Activated naive CD4-positive, alpha-beta T cell treated with anti-CD3 and anti-CD28 coated beads for 36 hours (primary cell): ENCODE measurements at places on chromosomes 2 and 18. TPM values are rescaled to one million over a fixed set of nuclear protein-coding genes. Genes with fewer than 3 reads are reported as not detected.

The ALS2 gene
- total RNA-seq: 9.4 TPM

The ATP8B1 gene
- not detected for total RNA-seq

The ACVR1C gene
- 3.5 TPM for total RNA-seq

The SIX2 gene
- total RNA-seq: not detected

The KANSL3 gene
- total RNA-seq: 33.0 TPM

The FKBP1B gene
- total RNA-seq: 0.35 TPM

The CASP10 gene
- 22.0 TPM for total RNA-seq

The DTNA gene
- total RNA-seq: 0.43 TPM

- DNase-seq: no peak
These were observed 44.6 kb upstream of the B3GNT2 start for GRCh38 chr2:62151306-62151638.

DNA sequence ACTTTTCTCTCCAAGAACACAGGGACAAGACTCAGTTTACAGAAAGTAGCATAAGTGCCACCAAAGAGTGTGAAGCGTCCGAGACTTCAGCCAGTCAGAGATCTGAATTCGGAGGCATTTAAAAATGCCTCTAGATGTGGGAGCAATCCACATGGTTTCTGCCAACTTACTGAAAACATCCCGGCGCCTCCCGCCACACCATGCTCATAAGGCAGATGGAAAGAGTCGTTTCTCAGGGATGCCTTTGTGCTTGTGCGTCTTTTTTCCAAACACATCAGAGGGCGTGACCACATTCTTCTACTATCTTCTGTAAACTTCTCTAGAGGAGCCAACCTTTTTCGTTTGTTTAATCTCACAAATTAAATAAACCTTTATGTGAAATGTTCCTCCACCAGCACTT, 88.7 kb downstream of the NRP2 start:
- no peak for DNase-seq

GRCh38 chr2:20223407-20224163, 1.3 kb downstream of the SDC1 start:
- peak; percentile 11 for DNase-seq

DNA sequence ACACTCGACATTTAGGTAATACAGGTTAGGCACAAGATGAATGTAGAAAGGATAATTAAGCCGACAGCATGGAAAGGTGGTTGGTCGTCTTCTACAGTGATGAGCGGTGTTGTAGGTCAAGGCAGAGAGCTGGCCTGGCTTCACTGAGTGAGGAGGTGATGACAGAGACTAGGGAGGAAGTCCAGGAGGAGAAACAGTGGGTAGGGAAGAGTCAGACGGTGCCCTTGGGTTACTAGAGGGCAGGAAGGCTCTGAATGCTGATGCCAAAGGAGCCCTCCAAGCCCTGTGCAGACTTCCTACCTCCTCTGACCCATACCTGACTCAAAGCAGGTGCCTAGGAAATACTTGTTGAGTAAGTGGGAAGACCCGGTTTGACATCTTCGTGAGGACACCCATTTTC, 100.8 kb downstream of the ITGB1BP1 start:
- no peak for DNase-seq

- no peak for DNase-seq
These were observed 958.5 kb downstream of the CNTNAP5 start for GRCh38 chr2:124983595-124983994.

- peak; percentile 21 for DNase-seq
These were observed 28.4 kb downstream of the OTX1 start for GRCh38 chr2:63078852-63079606.

DNA sequence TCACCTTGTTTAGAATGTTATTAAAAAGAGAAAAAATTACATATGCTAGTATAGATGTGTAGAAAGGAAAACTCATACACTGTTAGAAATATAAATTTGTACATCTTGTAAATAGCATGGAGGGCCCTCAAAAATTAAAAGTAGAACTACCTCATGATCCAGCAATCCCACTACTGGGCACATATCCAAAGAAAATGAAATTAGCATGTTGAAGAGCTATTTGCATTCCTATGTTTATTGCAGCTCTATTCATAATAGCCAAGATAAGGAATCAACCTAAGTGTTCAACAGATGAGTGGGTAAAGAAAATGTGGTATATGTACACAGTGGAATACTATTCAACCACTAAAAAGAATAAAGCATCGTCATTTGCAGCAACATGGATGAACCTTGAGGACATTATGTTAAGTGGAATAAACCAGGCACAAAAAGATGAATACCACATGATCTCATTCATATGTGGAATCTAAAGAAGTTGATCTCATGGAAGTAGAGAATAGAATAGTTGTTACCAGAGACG, 251.5 kb upstream of the THUMPD2 start:
- DNase-seq: no peak

- DNase-seq: no peak
These were observed 338.3 kb downstream of the GULP1 start for GRCh38 chr2:188629753-188630527.

GRCh38 chr2:42932271-42933151, 140.1 kb upstream of the HAAO start:
- no peak for DNase-seq

DNA sequence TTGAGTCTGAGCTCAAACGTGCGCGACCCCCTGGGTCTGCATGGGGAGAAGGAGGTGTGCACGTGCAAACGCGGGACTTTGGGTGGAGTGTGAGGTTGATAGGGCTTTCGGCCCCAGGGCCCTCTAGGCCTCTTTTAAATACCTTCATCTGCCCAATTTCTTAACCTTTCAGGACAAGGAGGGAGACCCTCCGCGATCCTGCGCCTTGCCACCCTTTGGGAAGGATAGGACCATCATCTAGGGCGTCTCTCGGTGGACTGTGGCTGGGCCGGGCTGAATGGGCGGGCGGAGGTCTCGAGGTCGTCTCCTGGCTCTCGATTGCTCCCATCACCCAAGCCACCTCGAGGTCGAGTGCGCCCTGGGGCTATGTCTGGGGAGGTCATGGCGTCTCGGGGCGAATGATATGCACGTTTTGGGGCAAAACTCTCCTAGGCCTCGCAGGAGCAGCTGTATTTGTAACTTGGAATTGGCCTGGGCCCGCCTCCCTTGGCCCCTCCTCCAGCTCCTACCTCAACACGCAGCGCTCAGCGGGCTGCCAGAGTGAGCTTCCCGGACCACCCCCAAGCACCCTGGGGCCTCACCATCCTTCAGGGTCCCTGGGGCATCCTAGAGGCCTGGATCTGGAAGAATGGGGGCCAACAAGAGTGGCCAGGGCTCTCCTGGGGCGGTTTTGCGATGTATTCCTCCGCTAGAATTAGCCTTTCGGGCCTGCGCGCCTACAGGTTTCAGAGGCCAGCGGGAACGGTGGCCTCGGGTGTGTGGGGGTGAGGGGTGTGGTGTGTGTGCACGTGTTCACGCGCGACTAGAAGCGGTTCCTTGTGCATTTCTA, 8.7 kb upstream of the SIX3 start:
- no peak for DNase-seq

GRCh38 chr18:34493566-34494358, 216.3 kb upstream of the DTNA start:
- DNase-seq: no peak

DNA sequence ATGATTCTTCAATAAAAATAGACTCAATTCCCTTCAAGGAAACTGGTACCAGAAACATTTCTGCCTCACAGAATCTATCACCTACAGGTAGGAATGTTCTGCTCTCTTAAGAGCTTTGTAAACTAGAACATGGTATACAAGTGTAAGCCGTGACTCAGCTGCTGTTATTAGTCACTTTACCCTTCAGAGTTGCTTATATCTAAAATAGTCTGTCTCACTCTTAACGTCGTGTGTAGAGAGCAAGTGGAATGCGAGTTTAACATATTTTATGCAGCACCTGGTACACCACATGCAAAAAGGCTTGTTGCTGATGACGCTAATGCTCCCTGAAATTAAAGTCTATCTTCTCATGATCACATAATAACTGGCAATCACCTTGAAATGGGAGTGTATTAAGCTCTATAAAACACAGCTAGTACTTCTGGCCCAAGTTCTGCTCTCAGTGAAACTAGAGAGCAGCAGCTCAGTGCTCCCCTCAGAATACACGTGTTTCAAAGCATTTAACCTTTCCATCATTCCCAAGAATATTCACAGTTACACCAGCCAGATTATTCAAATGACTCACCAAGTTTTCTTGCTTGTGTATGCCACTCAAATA, 420.0 kb downstream of the ZEB2 start:
- no peak for DNase-seq

DNA sequence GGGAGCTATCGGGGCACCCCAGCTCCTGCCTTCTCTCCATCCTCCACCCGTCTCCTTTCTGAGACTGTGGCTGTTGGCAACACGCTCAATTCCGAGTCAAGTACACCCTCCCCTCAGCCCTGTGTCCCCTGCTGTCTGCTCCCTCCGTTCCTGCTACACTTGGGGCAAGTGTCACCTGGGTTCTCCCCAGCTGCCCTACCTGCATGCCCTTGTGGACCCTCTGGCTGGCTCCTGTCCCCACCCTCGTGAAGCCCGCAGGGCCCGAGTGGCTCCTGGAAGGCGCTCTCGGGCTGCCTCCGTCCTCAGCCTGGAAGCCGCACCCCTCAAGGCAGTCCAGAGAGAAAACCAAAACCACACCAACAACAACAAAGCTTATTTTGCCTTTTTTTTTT, 33.9 kb downstream of the PDIA6 start:
- DNase-seq: no peak

DNA sequence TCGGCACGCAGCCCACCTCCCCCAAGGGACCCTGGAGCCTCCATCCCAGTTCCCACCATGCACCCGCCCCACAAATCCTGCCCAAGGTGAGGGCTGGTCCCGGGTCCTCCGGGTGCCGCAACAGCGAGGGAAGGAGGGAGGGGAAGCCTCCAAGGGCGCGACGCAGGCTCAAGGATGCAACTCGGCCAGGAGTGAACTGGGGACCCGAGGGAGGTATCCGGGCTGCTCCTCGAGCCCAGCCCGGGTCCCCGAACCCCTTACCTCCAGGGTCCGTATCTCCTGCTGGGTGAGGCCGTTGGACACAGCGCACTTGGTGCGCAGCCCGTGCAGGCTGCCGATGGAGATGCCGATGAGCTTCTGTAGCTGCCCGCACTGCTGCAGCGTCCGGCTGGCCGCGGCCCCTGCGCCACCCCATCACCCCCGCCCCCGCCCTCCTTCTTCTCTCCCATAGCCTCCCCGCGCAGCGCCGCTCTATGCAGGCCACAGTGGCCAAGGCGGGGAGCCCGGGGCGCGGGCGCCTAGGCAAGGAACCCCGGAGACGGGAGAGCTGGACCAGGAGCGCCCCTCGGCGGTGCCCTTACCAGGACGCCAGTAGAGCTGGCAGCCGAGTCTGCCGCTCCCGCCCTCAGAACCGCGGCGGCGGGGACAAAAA, 124.1 kb downstream of the ANKRD30BL start:
- DNase-seq: peak; percentile 19

- no peak for DNase-seq
These were observed 406.2 kb downstream of the NUP35 start for GRCh38 chr2:183530333-183530901.

GRCh38 chr2:17311771-17312511, 206.3 kb downstream of the RAD51AP2 start:
- DNase-seq: no peak

GRCh38 chr2:3199627-3200345, 177.8 kb downstream of the EIPR1 start:
- no peak for DNase-seq

DNA sequence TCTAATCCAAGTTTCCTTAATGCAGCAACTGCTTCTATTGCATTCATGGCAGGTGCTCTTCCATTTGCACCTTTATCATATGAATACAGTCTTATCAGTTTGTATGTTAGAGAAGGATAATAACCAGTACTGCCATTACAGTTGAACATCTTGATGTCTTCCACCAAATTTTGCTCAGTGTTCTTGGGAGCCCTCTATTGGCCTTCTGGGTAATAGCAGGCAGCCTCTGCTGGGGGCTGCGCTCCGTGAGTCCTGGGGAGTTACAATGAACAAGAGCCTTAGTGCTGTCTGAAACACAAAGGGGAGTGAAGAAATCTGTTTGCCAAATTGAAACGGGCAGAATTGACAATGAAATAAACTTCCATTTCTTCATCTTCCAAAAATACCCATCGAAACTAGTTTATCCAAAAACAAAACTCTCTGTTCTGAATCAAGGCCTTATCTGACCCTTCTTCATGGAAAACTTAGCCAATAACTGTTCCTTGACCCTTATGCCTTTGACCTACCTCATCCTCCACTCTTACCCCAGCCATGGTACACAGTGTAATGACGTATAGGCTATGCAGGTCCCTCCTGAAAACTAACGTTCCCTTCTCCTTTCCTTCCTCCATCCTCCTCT, 79.9 kb downstream of the ALK start:
- peak; percentile 40 for DNase-seq

- DNase-seq: no peak
These were observed 287.6 kb upstream of the LRRTM1 start for GRCh38 chr2:80592106-80592505.

DNA sequence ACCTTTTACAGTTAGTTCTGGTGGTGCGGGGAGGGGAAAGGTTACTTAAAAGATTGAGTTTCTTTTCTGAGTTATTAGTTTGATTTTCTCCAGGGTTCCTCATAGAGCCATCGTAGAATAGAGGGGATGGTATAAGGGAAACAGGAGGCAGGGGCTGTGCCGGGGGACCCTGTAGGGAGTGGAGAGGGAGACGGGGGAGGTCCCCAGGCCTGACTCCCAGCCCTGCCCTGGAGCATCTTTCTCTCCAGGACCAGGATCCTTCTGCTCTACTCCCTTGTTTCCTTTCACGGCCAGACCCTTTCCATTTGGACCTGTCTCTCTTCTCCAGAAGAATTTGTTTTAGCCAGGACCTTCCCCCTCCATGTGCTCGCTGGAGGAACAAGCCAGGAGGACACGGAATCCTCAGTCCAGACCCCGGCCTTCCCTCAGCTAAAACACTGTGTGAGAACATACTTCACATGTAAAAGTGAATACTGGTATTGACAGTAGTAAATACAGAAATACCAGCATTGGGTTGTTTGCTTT, 35.4 kb downstream of the DGKD start:
- DNase-seq: no peak

DNA sequence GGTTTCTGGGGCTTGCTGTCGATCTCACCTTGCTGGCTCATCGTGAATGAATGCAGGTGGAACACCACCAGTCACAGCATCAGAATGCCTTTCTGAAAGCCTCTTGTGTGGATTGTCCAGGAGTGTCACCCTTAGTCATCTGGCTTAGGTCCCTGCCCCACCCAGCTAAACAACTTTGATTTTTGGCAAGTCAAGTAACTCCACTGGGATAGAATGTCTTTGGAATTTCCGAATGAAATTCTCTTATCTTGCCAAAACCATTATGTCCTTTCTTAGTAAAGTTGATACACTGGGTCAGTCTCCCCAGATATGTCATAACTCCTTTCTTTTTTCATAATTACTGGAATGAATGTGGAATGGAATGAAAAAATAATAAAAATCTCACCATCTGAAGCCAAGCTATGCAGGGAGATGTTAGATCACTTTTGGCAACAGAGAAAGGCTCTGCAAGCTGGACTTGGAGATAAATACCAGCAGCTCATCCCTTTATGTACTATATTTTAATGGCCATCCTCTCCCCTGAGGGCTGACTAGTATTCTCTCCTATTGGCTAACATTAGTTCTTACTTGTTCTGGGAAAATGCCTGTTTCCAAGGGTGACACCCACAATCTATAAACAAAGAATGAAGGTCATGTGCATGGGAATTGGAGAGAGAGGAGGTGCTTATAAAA, 35.4 kb downstream of the INSIG2 start:
- DNase-seq: no peak

GRCh38 chr18:11767935-11768334, 78.9 kb downstream of the GNAL start:
- DNase-seq: no peak
